ENCODE measurements at places on chromosomes 7 and 10.

GRCh38 chr10:113995201-113995600, 48.5 kb upstream of the ADRB1 start:
- no peak for DNase-seq

- no peak for DNase-seq
These were observed at the start of gene PIK3CG for GRCh38 chr7:106865130-106866041. Gene PIK3CG, plus strand, starts transcription at chr7:106865282. Its CDS starts 2,280 bp downstream, at chr7:106867562.

DNA sequence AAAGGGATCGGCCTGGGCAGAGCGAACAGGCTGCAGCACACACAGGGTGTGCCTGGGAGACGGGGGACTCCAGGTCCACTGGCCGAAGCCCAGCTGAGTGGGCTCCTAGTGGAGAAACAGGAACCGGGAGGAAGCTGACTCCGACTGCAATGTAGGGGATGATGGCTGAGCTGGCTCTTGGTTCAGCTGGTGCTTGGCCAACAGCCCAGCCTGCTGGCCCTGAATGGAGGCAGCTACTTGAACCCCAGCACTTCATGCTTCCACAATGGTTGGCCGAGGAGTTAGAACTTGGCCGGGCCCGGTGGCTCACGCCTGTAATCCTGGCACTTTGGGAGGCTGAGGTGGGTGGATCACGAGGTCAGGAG, 27.0 kb upstream of the FRAT2 start:
- no peak for DNase-seq

DNA sequence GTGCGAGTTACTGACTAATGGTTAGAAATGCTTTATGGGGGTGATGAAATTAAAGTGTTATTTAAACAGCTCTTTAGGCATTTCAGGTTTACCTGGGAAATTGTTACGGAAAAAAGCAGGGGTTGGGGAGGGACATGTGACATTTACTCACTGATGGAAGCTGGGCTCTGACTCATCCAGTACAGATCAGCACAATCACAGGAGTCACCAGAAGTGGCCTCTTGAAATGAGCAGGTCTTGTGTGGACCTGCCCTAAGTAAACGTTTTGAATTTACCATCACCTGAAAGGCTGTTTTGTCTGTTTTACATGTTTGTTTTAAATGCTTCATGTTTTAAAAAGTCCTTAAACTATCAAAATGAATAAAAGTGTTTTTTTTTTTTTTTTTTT, 2.3 kb downstream of the GLRX3 start:
- no peak for DNase-seq

DNA sequence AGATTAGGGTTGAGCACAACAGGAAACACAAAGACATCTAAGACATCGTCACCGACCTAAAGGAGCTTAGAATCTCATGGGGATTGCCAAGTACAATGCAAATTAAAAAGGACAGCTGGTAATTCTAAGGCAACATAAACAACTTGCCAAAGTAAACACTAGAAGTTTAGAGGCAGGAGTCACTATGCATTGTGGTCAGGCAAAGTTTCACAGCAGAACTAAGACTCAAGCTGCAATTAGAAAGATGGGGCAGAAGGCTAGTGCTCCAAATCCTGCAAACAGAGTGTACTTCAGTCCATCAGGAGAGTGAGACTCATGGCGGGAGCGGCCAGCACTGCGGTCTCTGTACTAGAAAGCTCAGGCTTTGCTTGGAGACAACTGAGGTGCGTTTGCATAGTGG, 52.7 kb downstream of the HIPK2 start:
- DNase-seq, result no peak

DNA sequence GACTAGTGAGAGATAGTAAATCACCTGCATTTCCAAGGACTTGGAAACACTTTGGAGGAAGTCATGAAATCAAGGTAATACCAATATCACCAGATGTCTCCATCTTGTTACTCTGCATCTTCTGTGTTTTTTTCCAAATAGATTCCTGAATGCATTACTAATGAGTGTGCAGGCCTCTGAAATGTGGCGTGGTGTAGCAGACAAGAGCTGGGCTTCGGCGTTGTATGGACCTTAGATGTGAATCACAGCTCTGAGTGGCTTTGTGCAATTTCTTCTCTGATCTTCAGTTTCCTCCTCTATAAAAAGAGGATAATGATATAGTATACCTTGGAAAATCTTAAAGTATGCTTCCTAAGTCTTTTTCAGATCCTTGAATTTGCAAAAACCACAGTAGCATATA, 9.6 kb upstream of the MYPN start:
- DNase-seq, result no peak

DNA sequence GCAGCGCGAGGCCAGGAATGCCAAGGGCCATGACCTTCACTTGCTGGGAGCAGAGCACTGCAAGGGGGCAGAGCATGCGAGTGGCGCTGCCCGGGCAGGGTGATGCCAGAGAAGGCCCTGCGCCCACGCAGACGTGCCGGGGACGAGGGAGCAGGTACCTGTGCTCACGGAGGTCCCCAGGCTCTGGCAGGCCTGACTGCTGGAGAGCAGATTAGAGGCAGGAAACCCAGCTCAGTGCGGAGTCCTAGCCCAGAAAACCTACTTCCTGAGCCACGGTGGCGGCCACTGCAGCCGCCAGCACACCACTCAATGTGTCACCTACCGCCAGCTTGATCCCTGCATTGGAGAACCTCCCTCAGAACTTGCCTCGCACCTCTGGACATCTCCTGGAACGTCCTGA, 148.4 kb downstream of the MAD1L1 start:
- DNase-seq, result no peak

DNA sequence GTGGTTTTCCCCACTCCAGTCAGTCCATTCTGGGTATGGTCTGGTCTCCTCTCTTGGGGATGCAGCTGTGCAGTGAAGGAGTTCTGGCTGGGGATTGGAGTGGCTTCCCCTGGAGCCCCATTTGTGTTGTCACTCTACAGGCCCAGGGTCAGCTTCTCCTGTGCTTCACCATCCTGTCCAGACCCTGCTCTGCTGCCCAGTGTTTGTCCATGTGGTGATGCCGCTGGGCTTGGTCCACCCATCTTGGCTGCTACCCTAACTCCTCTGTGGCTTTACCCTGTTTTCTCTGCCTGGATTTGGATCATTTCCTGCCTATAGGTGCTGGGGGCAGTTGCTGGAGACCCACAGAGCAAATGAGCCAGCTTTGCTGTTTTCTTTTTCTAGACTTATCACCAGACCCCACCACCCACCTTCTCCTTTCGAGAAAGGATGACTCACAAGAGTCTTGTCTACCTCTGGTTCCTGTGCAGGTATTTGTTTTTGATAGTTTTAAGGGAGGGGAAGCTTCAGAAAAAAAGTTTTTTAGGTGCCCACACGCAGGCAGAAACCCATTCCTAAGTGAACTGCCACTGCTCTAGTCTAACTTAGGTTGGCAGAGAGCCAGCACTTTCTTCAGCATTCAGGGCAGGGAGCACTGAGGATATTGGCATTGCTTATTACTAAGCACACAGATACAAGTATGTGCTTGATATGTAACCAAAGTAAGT, 8.5 kb downstream of the ZDHHC16 start:
- no peak for DNase-seq

GRCh38 chr10:64505501-64505900, 984.3 kb downstream of the REEP3 start:
- DNase-seq, result no peak

Data from coronary artery (tissue), 2 donors.